ENCODE measurements at places on chromosomes 7 and 10.

DNA sequence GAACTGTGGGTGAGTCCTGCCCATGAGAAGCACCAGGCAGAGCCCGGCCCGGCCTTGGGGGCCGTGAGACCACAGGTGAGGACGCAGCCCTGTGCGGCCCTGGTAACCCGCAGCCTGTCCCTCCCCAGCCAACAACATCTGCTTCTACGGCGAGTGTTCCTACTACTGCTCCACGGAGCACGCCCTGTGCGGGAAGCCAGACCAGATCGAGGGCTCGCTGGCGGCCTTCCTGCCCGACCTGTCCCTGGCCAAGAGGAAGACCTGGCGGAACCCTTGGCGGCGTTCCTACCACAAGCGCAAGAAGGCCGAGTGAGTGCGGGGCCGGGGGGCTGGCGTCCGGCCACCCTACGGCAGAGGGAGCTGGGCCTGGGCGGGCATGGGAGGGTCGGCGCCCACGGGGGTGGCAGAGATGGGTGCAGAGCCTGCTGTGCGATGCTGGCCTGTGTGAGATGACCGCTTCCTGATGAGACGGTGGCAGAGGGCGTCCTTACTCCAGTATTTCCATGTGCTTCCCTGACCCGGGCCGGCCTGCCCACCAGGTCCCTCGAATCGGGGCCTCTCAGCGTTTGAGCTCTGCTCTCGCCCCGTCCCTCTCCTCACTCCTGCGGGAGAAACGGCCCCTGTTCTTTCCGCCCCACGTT is 34.1 kb upstream of the FOXL3 start:
- DNase-seq: no peak

DNA sequence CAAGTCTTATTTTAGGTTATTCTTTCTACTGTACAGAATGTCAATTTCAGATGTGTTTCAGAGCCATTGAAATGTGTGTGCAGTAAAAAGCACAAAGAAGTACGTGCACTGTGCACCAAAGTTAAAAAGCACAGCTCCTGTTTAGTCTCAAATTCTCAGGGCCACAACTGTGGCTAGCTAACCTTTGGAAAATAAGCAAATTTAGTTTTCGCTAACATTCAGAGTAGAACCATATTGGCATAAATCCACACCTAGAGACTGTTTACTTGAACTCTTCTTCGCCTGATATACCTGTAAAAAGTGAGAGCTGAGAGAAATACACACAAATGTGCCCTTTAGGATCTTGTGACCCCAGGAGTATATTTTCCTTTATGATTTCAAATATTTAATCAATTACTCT is 353.9 kb downstream of the TFEC start:
- no peak for DNase-seq

DNA sequence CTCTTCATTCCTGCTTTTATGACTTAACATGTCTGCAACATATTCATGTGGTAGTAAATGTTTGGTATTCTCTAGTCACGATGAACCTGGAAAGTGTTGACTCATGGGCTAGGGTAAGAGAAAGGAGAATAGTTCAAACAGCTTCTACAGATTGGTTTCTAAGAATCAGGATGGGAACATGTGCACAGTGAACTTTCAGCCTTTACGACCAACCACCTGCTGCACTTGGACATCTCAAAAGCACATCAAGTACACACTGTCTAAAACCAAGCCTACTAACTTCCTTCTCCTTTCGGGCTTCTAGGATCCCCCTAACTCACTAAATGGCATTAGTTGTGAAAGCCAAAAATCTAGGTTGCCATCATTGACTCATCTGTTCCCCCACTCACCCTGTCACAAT is 85.5 kb downstream of the CUL2 start:
- DNase-seq: no peak

DNA sequence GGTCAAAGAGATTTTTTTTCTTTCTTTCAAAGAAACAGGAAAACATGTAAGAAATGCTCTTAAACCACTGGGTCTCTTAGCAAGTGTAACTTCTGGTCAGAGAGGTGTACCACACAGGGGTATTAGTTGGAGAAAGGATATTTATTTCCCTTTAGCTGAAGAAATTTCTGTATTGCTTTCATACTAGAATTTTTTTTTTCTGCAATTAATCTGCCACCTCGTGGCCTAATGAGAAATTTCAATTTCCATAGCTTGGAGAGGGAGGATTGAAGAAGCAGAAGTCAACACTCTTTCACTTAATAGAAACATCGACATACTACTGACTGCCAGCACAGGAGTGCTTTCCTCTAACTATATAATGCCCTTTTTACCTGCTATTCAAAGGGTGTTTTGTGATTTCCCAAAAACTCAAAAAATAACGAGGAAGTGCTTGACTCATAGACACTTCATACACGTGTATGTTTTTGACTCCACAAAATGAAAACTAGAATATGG is 177.6 kb upstream of the NAMPT start:
- DNase-seq: no peak

GRCh38 chr7:149307775-149308501 is 45.9 kb downstream of the ZNF783 start:
- DNase-seq: no peak

- DNase-seq: no peak
Measured at GRCh38 chr7:143013473-143013872, 13.5 kb downstream of the OR9A2 start.

- DNase-seq: peak; percentile 90
Measured at GRCh38 chr7:128697302-128697905, 25.3 kb downstream of the GARIN1A start.

- DNase-seq: no peak
Measured at GRCh38 chr10:52633266-52633665, 139.3 kb downstream of the MBL2 start.

GRCh38 chr10:6148251-6148701 is 54.5 kb upstream of the PFKFB3 start:
- no peak for DNase-seq

DNA sequence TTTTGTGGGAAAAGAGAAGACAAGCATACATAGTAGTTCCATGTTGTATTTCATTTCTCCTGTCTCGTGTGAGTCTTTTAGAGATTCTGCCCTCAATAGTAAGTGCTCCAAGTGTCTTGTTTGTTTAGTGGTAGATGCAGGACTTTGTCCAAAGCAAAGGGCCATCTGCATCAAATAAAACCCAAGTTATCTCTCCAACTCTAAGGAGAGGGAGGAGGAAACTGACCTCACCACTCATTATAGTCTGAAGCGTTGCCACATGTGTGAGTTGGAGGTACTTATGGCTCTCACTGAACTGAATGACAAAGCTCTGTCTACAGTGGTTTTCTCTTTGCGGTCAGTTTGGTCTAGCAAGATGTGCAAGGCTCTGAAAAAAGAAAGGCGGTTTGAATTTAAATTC is 272.6 kb downstream of the DOCK4 start:
- DNase-seq: no peak

DNA sequence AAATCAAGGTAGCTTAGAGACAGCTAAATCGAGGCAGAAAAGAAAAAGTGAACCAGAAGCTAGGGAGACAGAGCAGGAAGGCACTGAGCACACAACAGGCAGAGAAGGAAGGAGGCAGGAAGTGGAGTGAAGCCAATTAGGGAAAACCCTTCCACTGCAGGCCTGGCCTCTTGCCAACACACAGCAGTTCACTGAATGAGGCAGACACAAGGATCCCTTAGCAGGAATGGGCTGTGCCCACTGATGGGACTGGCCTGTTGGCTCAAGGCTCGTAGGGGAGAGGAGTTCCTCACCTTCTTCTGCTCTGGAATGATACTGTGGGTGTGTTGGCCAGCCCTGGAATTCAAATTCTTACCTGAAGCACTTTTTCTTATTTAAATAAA is 220.3 kb upstream of the STK17A start:
- DNase-seq: no peak

DNA sequence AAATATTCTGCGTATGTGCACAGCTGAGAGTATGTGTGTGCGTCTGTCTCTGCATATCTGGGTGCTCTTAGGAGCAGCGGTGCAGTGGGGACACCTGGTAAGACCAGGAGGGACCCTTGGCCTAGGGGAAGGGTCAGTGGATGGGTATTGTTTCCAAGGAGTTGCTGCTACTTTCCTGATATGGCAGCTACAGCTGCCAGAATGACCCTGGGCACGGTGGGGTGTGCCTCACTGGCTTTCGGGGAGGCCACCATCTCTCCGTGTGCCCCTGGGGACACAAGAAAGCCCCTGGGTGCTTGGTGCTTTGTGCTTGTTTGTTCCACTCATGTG is 8.6 kb downstream of the PFKFB3 start:
- no peak for DNase-seq

- DNase-seq: no peak
Measured at GRCh38 chr10:75742355-75742754, 310.9 kb downstream of the LRMDA start.

GRCh38 chr10:69867699-69868558 is 66.2 kb downstream of the COL13A1 start:
- DNase-seq: peak; percentile 67

DNA sequence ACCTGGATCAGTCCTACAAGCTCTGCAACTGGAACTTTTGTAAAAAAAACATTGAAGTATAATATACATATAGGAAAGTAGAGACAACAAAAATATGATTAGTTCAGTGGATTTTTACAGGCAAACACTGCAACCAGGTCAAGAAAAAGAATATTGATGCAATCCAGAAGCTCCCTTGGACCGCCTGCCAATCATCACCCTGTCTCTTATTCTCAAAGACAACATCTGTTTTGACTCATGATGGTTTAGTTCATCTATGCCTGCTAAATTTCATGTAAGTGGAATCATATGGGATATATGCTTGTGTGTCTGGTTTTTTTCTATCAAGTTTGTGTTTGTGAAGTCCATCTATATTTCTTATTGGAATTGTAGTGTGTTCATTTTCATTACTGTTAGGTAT is 7.7 kb upstream of the HYCC1 start:
- DNase-seq: no peak

- DNase-seq: no peak
Measured at GRCh38 chr7:68185631-68186456, 1189.2 kb downstream of the TYW1 start.

GRCh38 chr10:114523876-114524275 is 119.6 kb upstream of the AFAP1L2 start:
- no peak for DNase-seq

GRCh38 chr7:153942036-153942435 is 110.2 kb upstream of the DPP6 start:
- no peak for DNase-seq

GRCh38 chr10:70162151-70162891 is 8.0 kb downstream of the SAR1A start:
- no peak for DNase-seq

- peak; percentile 98 for DNase-seq
Measured at GRCh38 chr7:134778941-134779740, at the start of gene CALD1. Gene CALD1 (plus strand): TSS chr7:134779634. CDS start chr7:134867734, 88,100 bp downstream.

DNA sequence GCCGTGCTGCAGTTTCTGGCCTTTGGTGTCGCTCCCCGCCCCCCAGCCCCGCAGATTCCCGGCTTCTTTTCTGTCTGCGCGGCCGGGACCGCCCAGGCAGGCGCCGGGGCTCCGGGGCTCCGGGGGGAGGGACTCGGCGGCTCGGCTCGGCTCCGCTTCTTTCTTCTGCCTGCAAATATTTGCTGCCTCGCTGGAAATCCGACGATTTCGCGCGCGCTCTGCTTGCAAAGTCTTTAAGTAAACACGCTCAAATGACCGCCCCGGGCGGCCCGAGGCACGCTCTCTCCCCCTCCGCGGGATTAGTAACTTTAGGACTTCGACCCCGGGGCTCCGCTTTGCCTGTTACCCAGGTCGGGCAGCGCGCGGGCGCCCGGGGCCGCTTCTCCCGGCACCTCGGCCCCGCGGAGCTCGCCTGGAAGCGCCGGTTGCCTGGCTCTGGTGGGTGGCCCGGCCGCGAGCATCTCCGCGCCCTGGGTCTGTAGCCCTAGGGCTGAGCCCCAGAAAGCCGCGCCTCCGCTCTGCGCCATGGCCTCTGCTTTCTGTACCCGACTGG is 3.9 kb upstream of the GATA3 start:
- DNase-seq: no peak

- no peak for DNase-seq
Measured at GRCh38 chr10:97718659-97719142, 5.2 kb downstream of the MARVELD1 start.

GRCh38 chr10:99693933-99694583 is 34.7 kb downstream of the ENTPD7 start:
- DNase-seq: no peak

DNA sequence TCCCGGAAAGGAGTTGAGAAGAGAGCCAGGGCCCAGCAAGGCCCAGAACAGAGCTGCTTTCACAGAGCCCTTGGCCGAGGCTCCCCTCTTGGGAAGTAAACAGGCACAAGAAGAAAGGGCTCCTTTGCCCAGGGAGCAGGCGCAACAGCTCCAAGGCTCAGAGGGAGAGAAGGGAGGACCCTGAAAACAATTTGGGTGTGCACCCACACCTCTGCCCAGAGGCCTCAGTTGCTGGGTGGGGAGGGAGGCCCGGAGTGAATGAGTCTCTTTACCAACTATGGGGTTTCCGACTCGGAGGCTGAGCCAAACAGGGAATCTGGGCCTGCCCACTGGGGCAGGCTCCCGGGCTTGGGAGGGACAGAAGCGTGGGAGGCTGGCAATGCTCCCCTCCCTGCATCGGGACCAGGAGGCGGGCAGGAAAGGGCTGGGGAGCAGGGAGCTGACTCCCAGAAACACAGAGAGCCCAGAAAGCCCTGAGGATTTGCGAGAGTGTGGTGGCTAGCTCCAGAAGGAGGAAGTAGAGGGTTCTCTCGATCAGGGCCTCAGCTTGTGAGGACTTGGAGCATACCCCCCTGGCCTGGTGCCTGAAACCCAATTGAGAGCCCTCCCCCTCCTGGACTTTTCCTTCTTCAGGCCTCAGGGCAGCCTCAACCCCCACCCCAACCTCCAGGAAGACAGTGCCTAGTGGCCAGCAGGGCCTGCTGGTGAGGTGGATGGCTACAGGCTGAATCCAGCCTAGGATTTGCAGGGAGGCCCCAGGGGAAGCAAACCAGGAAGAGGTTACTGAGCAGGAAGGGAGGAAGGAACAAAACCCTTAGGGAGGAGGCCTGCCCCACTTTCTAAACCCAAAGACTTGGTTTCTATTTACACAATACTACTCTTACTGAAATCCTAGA is 6.2 kb downstream of the C10orf105 start:
- peak; percentile 56 for DNase-seq

DNA sequence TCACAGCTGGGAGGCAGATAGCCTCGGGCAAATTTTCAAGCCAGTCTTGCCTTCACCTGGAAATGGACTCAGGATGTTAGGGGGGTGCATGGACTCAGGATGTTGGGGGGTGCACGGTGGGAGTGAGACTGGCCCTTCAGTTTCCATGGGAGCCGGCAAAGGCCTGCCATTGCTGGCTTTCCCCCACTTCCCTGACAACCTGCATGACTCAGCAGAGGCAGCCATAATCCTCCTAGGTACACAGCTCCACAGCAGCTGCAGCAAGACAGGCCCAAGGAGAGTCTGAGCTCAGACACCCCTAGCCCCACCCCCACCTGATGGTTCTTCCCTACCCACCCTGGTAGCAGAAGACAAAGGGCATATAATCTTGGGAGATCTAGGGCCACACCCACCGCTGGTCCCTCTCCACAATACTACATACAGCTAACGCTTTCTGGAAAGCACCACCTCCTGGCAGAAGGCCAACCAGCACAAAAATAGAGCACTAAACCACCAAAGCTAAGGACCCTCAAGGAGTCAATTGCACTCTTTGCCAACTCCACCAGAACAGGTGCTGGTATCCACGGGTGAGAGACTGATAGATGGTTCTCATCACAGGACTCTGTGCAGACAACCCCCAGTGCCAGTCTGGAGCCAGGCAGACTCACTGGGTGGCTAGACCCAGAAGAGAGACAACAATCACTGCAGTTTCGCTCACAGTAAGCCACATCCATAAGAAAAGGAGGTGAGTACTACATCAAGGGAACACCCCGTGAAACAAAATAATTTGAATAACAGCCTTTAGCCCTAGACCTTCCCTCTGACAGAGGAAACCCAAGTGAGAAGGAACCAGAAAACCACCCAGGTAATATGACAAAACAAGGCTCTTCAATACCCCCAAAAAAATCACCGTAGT is 18.3 kb downstream of the C7orf25 start:
- DNase-seq: peak; percentile 75
